ENCODE measurements at places on chromosomes 12 and 14. TPM values are rescaled to one million over a fixed set of nuclear protein-coding genes. Genes with fewer than 3 reads are reported as not detected.

Gene KRT86
- 44.4 TPM for total RNA-seq

Gene OR11H7
- total RNA-seq: not detected

Gene BMAL2
- total RNA-seq: 16.1 TPM

Gene ZNF891
- 0.28 TPM for total RNA-seq

Gene SMIM41
- total RNA-seq: not detected

Gene PLEKHG7
- not detected for total RNA-seq

Gene STXBP6
- 2.0 TPM for total RNA-seq

Gene AKAP5
- 0.46 TPM for total RNA-seq

Gene KRT74
- total RNA-seq: not detected

Gene ACAD10
- 10.6 TPM for total RNA-seq

Gene BDKRB1
- 0.47 TPM for total RNA-seq

Gene HSP90AA1
- total RNA-seq: 733 TPM

Gene SLC6A15
- total RNA-seq: 3.8 TPM

Gene FAM186B
- total RNA-seq: 0.19 TPM

Gene COL2A1
- total RNA-seq: not detected

Gene COQ5
- 26.9 TPM for total RNA-seq

Gene GPR162
- 0.48 TPM for total RNA-seq

Gene SPIC
- not detected for total RNA-seq
